Esophagus squamous epithelium (tissue), 5 donors: ENCODE measurements at places on chromosomes 2 and 18. TPM values are rescaled to one million over a fixed set of nuclear protein-coding genes. Genes with fewer than 3 reads are reported as not detected.

PKDCC gene
- total RNA-seq, result 0.53 TPM

NRP2 gene
- total RNA-seq, result 14.7 TPM

SERPINB11 gene
- 13.5 TPM for total RNA-seq

VWA3B gene
- total RNA-seq, result not detected

GPC1 gene
- 65.2 TPM for total RNA-seq

PLGLB1 gene
- 0.83 TPM for total RNA-seq

GRCh38 chr2:162210385-162210784 is 32.9 kb downstream of the FAP start:
- H3K4me3 ChIP-seq, result no peak overlapping the region
- no peak overlapping the region for H3K27ac ChIP-seq
- no peak for DNase-seq
- no peaks in the 10 kb centered on the region for H3K36me3 ChIP-seq
- H3K27me3 ChIP-seq, result no peaks in the 10 kb centered on the region
- no peaks in the 10 kb centered on the region for H3K4me1 ChIP-seq
